ENCODE measurements at places on chromosomes 12 and 14.

GRCh38 chr12:10661338-10661737 is 12.5 kb downstream of the STYK1 start:
- DNase-seq: peak; percentile 44

DNA sequence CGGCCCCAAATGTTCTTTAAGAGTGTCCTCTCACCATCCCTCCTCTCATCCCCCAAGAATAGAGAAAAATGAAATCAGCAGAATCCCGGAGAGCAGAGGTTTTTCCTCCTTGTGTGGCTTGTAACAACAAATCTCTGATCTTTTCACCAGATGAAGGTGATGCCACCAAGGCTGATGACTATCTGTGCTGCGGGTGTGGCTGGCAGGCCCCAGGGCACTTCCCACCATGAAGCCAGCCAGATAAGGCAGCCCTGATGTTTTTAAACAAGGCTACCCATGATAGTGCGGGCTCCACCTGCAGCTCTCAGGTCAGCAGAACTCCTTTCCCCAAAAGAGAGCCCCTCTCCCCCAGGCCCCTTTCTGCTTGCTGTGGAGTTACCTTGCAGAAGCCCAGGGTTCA is 58.0 kb upstream of the PARP11 start:
- no peak for DNase-seq

DNA sequence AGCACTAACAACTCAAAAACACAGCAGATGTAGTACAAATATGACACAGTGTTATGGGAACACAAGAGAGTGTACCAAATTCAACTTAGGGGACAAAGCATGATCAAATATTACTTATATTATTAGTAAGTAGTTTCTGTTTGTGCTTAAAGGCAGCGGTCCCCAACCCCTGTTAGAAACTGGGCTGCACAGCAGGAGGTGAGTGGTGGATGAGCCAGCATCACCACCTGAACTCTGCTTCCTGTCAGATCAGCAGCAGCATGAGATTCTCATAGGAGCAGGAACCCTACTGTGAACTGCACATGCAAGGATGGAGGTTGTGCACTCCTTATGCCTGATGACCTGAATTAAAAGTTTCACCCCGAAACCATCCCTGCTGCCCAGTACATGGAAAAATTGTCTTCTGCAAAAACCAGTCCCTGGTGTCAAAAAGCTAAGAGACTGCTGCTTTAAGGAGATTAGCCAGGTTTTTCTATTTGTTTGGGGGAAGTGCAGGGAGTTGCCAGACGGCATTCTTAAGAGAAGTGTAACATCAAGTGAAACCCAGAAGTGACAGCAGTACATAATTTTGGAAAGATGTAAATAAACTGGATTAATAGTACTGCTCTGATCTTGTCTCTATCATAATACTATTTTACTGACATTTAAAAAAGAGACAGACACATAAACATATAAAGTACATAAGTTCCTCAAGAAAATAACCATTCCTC is 26.7 kb downstream of the GTF2A1 start:
- no peak for DNase-seq

DNA sequence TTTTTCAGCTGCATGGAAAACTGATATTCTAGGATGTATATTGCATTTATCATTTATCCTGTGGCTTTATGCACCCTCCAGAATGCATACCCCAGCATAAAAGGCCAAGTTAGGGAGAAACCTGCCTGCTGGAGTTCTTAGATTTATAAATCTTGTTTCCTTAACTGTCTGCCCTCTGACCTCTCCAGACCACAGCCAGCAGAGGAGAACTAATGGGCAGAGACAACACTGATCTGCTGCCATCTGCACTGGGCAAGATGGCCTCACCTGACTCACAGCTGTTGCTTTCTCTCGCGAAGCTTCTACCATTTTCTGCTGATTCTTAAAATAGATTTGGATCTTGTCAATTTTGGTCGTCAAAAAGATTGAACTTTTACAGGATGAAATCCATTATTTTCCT is 65.8 kb downstream of the PPP2R5C start:
- DNase-seq: no peak

- no peak for DNase-seq
Observed at GRCh38 chr12:77998236-77998786, 167.6 kb downstream of the NAV3 start.

Measured in fibroblast of gingiva (primary cell).